ENCODE measurements at places on chromosomes 12 and 14.

DNA sequence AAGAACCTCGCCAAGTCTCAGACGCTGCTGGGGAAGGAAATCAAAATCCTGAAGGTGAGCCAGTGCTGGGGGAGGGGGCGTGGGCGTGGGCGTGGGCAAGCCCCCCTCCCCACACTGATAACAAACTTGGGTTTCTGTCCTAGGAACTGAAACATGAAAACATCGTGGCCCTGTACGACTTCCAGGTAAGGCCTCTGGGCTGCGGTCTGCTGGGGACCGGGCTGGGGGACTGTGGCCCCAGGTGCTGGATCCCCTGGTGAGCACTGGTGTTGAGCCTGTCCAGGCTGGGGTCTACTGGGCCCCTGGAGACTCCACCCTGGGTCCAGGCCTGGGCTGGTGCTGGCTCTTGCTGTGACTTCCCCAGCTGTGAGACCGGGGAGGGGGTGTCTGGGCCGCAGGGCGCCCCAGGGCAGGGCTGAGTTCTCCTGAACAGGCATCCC is 1.2 kb downstream of the ULK1 start:
- no peak for DNase-seq

- DNase-seq: no peak
Observed at GRCh38 chr12:58458102-58458501, 462.2 kb downstream of the LRIG3 start.

DNA sequence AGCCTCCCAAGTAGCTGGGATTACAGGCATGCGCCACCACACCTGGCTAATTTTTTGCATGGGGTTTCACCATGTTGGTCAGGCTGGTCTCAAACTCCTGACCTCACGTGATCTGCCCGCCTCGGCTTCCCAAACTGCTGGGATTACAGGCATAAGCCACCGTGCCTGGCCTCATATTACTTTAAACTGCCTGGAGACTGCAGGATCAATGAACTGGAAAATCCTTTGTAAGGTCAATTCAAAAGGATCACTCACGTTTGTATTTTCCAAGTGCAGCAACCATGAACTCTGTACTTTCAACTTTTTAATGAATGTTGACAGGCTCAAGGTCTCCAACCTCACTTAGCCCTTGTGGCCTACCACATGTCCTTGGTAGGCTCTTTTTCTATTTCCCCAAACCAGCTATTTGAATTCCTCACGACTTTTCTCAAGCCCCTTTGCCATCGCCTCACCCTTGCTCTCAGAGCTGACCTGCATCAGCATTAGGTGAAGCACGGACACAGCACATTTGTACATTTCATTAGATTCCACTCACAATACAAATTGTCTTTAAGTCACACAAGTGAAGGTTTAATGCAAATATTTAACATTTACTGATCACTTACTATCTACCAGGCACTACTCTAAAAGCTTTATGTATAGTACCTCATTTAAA is 42.2 kb upstream of the GCH1 start:
- no peak for DNase-seq

GRCh38 chr12:24135158-24135850 is 185.8 kb upstream of the SOX5 start:
- DNase-seq: no peak

GRCh38 chr14:50541159-50541567 is 8.8 kb upstream of the MAP4K5 start:
- DNase-seq: no peak

- no peak for DNase-seq
Observed at GRCh38 chr12:28065374-28065773, 92.8 kb upstream of the PTHLH start.

- DNase-seq: no peak
Observed at GRCh38 chr12:119147847-119148448, 30.8 kb upstream of the HSPB8 start.

GRCh38 chr12:97616946-97617345 is 154.3 kb downstream of the RMST start:
- no peak for DNase-seq

DNA sequence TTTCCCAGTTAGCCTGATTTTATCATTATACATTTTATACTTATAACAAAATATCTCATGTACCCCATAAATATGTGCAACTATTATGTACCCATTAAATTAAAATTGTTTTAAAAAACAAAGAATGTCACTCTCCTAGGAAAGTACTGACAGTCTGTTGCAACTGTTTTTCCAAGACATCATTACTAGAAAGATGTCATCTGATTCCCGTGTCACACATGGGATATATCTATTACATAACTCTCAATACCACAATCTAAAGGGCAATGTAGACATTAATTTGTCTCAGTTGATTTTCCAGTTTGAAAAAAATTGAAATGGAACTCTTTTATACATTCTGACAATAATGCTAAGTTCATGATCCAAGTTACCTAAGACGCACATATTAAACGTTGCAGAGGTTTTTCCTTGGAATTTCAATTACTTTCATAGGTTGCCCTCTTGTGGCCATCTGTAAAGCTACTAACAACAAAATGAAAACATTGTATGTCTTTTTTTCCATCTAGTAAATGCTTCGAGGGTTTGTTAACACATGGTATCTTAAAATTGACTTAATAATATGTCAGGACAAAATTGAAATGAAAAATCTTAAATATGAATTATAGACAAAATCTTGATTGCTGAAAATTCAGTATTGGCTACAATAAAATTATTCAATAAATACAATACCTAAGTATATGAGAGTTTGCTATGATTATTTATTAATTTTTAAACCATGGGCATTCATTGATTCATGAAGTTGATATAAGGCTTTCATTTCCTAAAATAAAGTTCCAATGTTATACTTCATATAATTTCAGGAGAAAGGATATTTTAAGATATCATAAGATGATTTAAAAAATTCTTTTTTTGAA is 131.6 kb downstream of the PPFIA2 start:
- no peak for DNase-seq

- DNase-seq: no peak
Observed at GRCh38 chr12:51160814-51161459, 12.0 kb downstream of the TFCP2 start.

DNA sequence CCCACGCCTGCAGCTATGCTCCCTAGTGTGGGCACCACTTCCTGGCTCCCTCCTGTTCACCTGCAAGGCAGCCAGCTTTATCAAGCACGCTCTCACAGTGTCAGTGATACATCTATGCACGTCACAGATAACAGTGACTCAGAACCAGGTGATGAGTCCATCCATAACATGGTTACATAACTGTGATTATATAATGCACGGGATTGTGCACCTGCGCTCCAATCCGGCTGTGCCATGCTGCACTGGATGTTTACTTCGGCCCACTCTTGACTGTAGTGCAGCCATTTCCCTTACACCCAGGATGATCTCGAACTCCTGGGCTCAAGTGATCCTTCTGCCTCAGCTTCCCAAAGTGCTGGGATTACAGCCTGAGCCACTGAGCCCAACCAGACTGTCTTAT is 38.4 kb upstream of the CEP83 start:
- DNase-seq: no peak

DNA sequence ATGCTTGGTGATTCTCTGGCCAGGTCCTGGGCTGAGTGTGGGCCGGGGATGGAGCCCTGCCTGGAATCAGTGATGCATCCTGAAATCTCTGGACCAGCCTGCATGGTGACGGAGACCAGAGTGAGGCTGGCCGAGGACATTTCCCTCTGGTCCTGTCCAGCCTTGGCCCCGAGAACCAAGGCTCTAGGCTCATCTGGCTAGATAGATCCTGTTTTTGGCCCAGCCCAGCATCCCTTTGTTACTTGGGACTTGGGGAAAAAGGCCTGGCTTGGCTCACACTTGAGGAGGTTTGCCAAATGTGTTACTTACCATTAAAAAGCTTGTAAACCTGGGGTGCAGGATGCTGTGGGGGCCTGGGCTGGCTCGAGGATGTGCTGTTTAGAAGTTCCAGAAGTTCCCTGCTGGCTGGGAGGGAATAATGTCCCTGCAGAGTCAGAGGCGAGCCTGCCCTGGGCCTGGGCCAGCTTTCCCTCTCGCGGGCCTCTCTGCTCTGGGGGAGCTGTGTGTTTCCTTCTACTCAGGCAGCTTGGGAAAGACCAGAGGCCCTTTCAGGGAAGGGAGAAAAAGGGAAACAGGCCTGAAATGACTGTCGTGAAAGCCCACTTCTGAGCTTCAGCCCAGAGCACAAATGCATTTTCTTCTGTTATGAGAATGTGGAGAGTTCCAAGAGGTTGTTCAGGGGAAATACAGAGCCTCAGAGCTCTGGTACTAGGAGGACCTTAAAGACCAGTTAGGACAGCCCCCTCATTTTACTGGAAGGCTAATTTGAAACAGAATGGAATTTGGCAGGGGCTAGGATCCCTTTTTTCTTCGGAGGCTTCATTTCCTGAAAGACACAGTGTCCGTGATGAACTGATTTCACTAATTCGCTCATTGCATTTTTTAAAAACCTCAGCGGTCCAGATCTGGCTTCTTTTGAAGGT is 47.2 kb upstream of the CTDSP2 start:
- DNase-seq: no peak

- DNase-seq: no peak
Observed at GRCh38 chr12:29682088-29682487, 101.7 kb downstream of the TMTC1 start.

DNA sequence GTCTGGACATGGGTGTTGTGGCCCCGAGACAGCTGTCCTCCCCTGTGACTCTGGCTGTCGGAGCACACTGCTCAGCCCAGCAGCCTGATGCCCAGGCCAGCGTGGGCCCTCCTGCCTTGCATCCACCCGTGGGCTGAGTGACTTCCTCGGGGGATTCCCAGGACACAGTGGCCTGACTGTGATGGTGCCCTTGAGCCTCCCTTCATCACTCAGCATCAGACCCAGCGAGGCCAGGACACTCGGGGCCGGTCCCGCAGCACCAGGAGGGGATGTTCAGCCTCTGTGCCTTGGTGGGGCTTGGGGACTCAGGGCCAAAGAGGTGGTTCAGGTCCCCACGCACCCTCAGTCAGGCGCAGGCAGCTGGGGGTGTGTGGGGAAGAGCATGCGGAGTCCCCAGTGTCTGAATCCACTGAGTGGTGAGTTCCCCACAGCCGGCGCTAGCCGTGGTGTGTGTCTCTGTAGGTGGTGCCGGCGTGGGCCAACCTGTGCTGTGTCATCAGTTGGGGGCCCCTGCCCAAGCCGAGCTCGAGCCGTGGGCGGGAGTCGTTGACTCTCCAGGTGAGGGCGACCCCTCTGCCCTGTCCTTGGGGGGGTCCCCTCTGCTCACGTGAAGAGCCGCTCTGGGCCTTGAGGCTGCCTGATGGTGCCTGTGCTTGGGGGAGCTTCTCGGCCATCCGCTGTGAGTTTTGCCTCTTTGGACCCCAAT is 185.8 kb downstream of the ADGRD1 start:
- no peak for DNase-seq

DNA sequence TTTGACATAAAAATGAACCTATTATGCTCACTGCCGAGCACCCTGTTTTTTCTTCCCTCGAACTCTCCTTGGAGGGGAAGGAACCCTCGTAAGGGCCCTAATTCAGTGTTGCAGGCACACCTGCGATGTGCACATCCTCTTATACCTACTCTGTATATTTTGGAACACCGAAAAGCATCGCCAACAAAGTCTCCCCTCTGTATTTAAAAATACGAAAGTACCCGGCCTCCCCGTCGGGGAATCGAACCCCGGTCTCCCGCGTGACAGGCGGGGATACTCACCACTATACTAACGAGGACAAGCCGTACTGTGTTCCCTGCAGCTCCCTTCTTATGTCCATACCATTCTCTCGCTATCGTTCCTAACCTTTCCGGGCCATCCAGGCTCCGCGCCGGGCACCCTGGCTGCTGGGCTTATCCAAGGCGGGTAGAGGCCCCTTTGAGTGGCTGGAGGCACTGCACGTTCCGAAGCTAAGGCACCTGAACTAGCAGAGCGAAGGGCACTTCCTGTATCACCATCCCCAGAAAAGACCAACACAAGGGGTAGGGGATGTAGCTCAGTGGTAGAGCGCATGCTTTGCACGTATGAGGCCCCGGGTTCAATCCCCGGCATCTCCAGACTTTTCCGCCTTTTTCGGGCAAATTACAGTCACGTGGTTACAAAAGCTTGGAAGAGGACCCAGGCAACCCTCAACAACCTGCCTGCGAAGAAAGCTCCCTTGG is 25.1 kb upstream of the UBC start:
- DNase-seq: peak; percentile 77

DNA sequence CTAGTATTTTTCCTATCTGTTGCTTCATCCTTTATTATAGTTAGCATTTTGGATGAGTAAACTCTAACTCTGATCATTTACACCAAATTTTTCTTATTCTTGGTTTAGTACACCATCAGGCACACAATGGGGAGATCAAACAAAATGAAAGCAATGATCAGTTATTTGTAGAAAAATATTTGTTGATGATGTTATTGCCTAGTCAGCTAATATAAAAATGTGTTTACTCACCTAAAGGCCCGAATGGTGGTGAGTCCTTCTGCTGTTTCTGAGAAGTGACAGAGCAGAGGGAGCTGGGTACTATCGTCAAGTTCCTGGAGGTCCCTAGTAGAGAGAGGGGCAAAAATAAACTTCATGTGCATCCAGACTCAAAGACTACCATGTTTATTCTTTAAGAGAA is 63.3 kb upstream of the KCNJ8 start:
- DNase-seq: no peak

- DNase-seq: no peak
Observed at GRCh38 chr12:113766879-113767878, 198.9 kb downstream of the RBM19 start.

DNA sequence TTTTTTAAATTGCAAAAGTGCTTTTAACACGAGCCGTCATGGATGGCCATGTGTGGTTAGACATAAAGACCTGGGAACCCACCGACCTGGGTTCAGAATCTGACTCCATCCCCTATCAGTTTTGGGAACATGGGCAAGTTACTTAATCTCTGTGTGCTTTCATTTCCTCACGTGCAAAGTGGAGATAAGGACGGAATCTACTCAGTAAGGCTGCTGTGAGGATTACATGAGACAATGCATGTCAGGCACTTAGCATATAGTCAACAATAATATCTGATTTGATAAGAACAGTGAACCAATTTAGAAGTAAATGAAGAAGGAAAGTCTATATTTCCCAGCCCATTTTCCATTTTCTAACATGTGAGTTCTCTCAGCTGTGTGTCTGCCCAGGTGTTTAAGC is 235.4 kb downstream of the SUDS3 start:
- no peak for DNase-seq

- DNase-seq: no peak
Observed at GRCh38 chr12:94169966-94170689, 21.8 kb downstream of the PLXNC1 start.

DNA sequence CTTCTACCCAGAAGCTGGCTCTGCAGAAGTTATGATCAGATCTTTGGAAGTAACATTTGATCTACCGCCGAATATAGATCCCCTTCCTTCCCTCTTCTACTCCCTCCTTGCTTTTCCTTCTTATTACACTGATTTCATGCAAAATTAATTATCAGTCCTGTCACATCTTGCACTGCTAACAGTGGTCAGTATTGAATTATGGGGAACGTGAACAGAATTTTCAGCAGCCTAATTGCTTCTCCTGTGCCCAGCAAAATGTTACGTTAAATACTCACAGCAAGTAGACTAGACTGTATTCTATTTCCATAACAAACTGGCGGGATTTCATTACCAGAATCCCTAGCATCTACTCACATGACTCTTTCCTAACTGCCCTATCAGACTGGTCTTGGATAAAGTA is 596.9 kb downstream of the DIO2 start:
- DNase-seq: no peak
